Stomach (tissue), 19 donors: ENCODE measurements at places on chromosomes 16 and 17. TPM values are rescaled to one million over a fixed set of nuclear protein-coding genes. Genes with fewer than 3 reads are reported as not detected.

MEIOC gene
- total RNA-seq, result not detected

TPPP3 gene
- total RNA-seq, result 15.8 TPM

GRAPL gene
- not detected for total RNA-seq

WFIKKN2 gene
- total RNA-seq, result not detected

KRT33A gene
- not detected for total RNA-seq
